Suprapubic skin (tissue), 4 donors: ENCODE measurements at places on chromosomes 5 and 9.

DNA sequence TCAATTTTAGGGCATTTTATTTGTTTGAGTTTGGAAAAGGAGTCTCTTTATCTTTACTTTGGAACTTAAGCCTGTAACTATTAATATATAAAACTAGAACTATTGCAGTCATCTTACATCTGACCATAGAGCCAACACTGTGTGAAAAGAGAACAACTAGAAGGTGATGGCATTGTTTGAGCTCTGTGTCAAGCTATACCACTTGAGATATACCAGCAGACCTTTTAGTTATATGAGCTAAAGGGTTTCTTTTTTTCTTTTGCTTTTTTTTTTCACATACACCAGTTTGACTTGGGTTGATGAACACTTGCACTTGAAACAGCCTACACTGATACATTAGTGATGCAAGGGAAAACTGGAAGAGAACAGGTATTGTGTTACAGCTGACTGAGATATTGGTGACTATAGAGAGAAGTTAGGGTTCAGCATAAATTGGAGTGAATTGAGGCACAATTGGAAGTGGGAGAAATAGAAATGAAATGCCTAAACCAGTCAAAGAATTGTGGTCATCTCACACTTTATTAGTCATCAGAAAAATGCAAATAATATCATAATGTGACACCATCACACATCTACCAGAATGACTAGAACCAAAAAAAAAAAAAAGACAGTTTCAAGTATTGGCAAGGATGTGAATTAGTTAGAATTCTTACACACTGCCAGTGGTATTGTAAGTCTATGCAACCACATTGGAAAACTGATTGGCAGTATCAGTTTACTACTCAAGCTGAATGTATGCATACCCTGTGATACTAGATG, 60.9 kb downstream of the ADRB2 start:
- no peak for DNase-seq

- no peak for DNase-seq
These were observed 412.7 kb upstream of the SMC2 start for GRCh38 chr9:103681435-103681834.

- no peak for DNase-seq
These were observed 35.1 kb upstream of the NANS start for GRCh38 chr9:98021306-98022040.

GRCh38 chr5:124512236-124512635, 234.2 kb downstream of the ZNF608 start:
- DNase-seq: no peak

DNA sequence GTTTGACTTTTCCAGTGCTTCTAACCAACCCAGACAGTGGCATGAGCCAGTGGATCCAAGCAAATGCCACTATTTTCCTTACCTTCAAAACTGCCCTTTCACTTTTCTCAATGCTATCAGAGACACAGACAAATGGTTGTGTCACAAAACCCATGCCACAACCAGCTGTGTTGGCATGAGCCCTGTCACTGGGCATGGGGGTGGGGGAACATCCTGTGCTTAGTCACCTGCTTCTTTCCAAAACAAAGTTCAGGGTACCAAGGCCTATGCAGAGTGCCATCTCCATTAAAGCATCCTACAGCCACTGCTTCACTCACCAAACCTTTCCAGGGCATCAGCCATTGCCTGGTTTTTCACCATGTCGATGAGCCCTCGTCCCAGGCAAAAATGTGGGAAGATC, 30.1 kb downstream of the NIPSNAP3B start:
- DNase-seq: no peak

- DNase-seq: no peak
These were observed 1474.9 kb downstream of the EFNA5 start for GRCh38 chr5:106195679-106196474.

- no peak for DNase-seq
These were observed 24.9 kb downstream of the ATOX1 start for GRCh38 chr5:151733358-151734063.

DNA sequence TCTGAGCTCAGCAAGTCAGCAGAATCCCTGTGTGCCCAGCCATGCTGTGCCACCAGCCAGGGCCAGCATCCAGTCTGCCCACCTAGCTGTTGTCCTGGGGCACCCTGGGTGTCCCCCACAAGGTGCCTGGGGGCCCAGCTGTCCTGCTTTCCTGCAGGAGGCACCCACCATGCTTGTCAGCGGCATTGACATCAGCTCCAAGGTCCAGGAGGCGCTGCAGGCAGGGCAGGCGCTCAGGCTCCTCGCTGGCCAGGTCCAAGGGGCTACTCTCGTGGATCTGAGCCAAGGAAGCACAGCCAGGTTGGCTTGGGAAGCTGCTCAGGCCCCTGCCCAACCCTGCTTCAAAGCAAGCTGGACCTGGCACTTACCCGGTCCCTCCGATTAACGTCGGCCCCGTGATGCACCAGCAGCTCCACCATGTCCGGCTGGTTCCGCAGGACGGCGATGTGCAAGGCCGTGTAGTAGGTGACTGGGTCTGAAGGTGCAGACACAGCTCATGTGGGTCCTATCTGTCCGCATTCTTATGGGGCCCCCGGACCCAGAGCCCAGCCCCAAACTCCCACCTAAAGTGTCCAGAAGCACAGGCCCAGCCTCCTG, 2.8 kb downstream of the ASB6 start:
- no peak for DNase-seq

- no peak for DNase-seq
These were observed 17.3 kb downstream of the DAPK1 start for GRCh38 chr9:87515006-87515405.

- DNase-seq: no peak
These were observed 38.3 kb downstream of the HTR1A start for GRCh38 chr5:63923914-63924313.

DNA sequence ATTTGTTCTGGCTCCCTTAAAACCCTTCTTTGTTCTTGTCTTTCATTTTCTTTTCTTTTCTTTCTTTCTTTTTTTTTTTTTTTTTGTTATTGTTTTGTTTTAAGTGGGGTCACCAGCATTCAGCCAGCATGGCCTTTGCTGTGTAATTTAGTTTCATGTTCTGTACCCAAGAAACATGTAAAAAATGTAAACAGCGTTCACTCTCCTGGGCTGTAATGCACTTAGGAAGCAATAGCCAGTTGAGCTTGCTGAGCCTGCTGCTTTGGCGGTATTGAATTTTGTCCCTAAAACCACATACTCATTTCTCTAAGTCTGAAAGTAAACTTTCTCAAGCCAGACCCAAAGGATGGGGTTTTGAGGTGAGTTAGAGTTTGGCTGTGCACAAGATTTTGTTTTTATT, 158.6 kb downstream of the PAPPA start:
- no peak for DNase-seq

- no peak for DNase-seq
These were observed 331.8 kb downstream of the KDM4C start for GRCh38 chr9:7089406-7090193.

DNA sequence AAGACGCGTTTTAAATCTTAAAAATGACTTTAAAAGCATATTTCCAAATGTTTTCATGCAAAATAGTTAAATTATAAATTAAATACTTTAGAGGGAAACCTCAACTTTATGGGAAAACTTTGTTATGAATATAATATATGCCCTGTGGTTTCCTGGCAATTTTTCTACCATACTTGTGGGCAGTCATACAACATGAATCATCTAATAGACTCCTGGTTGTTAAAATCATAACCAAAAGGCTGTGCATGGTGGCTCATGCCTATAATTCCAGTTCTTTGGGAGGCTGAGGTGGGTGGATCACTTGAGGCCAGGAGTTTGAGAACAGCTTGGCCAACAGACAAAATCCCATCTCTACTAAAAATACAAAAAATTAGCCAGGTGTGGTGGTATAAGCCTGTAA, 18.2 kb downstream of the ATP10B start:
- DNase-seq: no peak

DNA sequence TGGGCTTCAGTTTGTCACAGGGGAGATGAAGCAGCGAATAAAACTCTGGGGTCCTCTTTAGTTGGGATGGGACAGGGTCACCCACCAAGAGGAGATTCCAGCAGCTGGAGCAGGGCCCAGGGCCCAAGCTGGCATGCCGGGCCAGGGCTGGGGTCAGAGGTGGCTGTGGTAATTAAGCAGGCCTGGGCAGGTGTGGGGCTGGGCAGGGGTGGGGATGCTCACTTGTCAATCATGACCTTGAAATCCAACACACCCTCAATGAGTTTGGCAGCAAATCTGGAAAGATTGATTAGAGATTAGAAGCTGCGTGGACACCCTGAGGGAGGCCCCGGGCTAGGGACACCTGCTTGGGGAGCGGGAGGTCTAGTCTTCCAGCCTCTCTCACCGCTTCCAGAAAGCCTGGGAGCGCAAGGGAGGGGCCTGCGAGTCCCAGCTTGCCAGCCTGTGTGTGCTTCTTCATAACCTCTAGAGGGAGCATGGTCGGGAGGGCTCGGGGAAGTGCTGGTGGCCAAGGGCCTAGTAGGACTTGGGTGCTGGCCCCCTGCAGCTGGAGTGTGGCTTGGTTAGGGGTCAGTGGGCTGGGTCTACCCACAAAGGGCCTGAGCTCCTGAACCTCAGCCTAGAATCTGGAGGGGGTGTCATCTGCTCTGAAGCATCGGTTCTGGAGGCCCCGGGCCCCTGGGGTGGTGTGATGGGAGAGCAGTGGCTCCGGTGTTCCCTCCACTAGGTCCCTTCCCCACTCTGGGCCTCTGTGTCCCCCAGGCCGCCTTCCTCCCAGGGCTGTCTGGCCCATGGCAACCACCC, 7.6 kb downstream of the CRAT start:
- peak; percentile 77 for DNase-seq

GRCh38 chr9:12816656-12817101, 41.9 kb downstream of the LURAP1L start:
- no peak for DNase-seq

- no peak for DNase-seq
These were observed 17.0 kb upstream of the ZFR start for GRCh38 chr5:32461441-32462120.

DNA sequence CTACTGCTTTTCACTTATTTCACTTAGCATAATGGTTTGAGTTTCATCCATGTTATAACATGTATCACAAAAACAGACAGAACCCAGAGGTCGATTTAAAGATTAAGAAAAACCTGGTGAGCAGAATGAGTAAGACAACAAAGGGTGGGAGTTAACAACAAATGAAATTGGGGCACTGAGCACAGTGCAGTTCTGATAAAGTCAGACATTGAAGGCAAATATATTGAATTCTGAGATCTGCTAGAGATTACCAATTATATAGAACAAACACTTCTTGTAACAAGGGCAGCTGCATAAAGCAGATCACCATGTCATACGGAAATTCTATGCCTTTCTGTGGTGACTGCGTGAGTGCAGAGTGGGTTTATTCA, 517.3 kb upstream of the RORB start:
- no peak for DNase-seq

DNA sequence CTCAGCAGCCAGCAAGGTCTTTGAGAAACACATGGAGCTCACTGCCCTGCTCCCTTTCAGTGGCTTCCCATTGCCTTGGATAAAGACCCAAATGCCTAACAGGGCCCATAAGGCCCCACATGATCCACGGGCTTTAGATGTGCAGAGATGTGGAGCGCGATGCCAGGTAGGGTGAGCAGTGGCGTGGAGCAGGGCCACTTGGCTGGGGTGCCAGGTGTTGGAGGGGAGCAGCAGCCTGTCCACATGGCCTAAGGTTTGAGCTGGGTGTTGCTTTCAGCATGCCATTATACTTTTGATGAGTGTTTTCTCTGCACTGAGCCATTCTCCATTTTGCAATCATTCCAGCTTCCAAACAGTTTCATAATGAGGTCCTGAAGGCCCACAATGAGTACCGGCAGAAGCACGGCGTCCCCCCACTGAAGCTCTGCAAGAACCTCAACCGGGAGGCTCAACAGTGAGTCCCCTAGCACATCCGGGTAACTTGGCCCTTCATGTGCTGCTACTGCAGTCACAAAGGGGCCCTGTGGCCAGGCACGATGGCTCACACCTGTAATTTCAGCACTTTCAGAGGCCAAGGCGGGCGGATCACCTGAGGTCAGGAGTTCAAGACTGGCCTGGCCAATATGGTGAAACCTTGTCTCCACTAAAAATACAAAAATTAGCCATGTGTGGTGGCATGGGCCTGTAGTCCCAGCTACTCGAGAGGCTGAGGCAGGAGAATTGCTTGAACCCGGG, 11.1 kb downstream of the GLIPR2 start:
- no peak for DNase-seq

DNA sequence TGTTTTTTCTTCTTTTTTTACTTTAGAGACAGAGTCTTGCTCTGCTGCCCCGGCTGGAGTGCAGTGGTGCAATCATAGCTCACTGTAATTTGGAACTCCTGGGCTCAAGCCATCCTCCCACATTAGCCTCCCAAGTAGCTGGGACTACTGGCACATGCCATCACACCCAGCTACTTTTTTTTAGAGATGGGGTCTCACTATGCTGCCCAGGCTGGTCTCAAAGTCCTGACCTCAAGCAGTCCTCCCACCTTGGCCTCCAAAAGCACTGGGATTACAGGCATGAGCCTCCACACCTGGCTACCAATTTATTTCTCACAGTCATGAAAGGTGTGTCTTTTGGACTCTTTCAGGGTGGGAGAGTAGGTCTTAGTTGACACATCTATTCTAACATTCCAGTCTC, 83.0 kb upstream of the FAM120A start:
- DNase-seq: no peak

DNA sequence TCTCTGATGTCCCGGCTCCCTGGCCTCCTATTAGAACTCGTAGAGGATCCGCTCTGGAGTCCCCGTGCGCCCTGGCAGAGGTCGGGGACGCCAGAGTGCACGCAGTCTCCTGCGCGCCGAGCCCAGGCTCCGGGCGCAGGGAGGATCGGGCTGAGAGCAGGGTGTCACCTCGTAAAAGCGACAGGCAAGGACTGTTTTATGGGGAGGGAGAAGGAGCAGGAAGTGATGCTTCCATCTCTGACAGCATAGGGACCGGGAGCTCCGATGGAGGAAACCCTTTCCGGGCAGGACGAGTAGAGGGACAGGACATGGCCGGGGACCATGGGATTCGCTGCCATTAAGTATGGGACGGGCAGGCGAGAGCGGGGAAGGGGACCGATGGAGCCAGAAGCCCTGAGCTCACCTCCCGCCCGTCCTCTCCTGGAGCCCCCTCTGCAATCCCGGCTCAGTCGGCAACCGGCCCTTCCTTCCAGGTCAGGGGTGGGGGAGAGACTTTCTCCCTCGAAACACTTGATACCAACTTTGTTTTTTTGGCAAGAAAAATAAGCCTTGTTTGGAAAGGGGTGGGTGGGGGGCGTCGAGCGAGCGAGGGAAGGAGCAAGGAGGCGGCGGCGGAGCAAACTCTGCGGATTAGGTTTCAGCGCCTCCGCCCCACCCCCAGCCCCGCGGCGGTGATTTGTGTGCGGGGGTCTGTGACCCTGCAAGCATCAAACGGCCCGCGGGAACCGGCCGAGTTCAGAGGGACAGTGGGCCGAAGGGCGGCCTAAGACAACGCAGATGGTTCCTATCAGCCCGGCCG, 12.6 kb downstream of the LMX1B start:
- no peak for DNase-seq

DNA sequence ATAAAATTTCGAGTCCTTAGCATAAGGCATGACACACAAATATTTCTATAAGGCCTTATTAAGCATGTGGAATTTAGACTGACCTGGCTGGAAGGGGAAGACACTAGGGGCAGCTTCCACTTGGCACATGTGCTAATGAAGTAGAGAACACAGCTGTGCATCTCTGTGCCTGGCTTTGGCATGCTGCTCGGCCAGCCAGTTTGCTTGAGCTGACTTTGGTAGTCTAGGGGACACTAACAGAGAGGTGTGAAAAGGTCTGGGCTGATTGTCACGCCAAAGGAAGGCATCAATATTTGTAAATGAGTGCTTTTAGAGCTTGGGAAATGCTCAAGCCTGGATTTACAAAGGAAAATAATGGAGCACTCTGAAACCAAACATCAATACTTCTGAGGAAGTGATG, 723.7 kb downstream of the PRELID2 start:
- DNase-seq: no peak
